ENCODE measurements at places on chromosomes 6 and 20.

DNA sequence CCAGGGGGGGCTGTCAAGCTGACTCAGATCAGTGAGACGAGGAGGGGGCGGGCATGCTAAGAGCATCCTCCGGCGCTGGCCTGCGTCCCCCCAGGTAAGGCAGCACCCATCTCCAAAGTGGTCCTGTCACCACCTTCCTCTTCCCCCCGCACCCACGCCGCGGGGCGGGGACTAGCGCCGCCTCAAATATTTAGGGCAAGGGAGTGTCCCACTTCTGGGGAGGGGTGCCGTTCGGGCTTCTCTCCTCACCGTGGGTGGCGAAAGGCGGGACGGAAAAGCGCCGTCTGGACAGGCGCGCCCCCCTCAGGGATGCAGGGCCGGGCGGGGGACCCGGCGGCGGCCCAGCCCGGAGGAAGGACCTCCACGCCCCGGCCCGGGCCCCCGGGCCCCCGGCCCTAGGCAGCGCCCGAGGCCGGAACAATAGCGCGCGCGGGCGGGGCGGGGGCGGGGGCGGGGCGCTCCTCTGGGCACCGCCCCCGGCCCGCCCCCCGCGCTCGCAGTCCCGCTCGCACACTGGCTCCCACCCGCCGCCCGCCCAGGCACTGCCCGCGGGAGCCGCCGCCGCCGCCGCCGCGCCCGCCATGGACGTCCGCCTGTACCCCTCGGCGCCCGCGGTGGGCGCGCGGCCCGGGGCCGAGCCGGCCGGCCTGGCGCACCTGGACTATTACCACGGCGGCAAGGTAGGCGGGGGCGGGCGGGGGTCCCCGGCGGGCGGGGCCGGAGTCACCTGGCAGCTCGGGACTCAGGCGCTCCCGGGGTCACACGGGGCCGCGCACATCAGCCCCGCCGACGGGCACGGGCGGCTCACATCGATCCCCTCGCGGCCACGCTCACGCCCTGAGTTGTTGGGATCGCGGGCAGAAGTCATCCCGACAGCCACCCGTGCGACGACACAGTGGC lies at the start of gene TOX2:
Gene TOX2 (plus strand): TSS at position 542 of the 900 bp plus-strand sequence. CDS start 40 bp downstream, at position 582.
- DNase-seq, result no peak

- no peak for DNase-seq
Observed at GRCh38 chr6:126054258-126054702, 67.9 kb downstream of the TRMT11 start.

GRCh38 chr6:124028117-124028516 lies 224.5 kb downstream of the NKAIN2 start:
- DNase-seq, result no peak

- DNase-seq, result no peak
Observed at GRCh38 chr20:32482143-32482441, 103.0 kb downstream of the NOL4L start.

DNA sequence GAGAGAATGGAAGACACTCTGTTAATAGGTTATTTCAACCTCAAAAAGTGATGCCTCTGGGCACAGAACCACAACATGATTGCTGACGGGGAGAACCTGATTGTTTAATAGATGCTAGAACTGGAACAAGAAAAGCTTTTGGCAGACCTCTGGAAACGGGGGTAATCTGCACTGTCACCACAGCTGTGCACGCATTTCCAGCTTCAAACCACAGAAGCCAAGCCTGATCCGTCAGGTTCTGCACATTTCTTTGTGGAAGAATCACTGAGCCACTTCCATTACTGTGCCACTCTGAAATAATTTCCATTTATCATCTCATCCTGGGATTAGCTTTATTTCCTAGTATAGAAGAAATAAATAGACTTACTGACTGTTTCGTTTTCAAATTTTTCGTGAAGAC lies 309.3 kb downstream of the FARS2 start:
- no peak for DNase-seq

DNA sequence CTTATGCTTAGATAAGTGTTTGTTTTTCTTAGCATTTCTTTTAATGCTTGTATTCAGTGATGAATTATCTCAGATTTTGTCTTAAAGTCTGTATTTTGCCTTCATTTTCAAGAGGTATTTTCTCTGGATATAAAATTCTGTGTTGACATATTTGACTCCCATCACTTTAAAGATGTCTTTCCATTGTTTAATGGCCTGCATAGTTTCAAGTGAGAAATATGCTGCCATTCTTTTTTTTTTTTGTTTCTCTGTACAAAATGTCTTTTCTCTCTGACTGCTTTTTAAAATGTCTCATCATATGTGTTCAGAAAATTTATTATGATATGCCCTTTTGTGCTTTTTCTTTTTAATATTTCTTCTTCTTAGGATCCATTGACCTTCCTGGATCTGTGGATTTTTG lies 578.0 kb upstream of the NOX3 start:
- DNase-seq, result no peak

GRCh38 chr6:22546236-22546635 lies 23.1 kb upstream of the HDGFL1 start:
- DNase-seq, result no peak
